Fibroblast of skin of abdomen (primary cell): ENCODE measurements at places on chromosomes 11 and 22.

DNA sequence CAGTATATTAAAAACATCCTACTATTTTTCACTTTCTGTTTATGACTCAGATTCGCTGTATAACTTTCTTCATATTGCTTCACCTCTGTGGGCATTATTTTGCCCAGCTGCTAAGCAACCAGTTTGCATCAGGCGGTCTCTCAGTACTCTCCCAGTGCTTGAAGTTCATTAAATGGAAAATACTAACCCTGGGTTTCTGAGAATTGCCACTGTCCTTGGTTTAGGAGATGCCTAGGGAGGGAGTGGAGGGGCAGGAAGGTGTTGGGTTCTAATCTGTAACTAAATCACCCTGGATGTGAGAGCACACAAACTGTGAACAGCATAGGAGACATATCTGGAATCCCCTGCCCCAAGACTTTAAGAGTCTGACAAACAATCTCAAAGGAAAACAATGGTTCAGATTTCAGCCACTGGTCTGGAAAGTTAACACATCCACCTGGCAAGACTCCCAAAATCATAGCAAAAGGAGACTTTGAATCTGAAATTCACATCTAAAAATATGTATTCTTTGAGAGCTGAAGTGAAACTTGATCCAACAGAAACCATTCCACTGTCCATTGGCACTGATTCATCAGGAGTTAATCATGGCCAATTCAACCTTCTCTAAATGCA, 540.0 kb downstream of the SOX6 start:
- peak; percentile 77 for DNase-seq

- no peak for DNase-seq
These were observed 26.3 kb upstream of the ALDH3B2 start for GRCh38 chr11:67700548-67701262.

DNA sequence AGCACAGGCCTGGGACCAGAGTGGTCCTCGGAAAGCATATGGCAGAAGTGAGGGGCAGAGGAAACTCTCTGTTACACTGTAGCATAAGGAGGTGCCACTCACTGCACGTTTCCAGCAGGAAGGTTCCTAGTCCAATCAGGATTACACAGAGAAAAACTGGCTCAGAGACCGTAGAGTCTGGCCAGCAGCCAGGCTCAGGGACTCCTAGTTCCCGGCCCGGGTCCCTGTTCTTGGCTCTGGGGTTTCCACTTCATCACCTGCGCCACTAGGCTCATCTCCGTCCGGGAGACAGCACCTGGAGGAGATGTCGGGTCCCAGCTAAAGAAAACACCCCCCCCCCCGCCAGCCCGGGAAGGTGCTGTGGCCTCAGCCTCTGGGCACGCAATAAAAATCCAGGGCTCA, 1.1 kb downstream of the TTLL12 start:
- DNase-seq: no peak

GRCh38 chr11:109051200-109051599, 370.8 kb upstream of the C11orf87 start:
- no peak for DNase-seq

- DNase-seq: no peak
These were observed 10.1 kb upstream of the NEAT1 start for GRCh38 chr11:65412271-65413076.

DNA sequence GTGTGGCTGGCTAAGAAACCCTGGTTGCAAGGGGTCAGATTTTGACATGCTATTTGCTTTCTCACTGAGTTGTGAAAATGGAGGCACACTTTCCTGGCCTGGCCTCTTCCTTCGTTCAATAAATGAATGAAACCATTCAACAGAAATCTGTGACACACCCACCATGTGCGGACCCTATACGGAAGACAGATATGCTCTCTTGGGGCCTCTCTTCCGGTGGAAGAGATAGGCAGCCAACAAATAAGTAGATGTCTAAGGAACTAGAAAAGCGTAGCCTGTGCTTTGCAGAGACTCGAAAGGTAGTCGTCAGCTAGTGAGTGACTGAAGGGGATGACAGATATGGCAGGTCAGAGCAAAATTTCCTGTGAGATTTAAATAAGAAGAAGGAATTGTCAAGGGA, 5.3 kb downstream of the KCNQ1OT1 start:
- DNase-seq: no peak

DNA sequence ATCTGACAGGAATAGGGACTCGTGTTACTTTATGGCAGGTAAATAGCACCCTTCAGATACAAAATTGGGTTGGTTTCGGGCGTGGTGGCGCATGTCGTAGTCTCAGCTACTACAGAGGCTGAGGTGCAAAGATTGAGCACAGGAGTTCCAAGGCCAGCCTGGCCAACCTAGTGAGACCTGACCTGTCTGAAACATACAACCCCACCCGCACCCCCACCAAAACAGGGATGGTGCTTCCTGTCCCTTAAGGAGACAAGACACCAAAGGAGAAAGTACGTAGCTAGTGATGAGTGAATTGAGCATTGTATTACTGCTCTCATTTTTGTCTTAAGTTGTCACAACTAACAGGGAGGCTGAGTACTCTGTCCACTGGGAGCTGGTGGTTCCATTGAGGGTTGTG, 14.1 kb downstream of the RBM4 start:
- no peak for DNase-seq

DNA sequence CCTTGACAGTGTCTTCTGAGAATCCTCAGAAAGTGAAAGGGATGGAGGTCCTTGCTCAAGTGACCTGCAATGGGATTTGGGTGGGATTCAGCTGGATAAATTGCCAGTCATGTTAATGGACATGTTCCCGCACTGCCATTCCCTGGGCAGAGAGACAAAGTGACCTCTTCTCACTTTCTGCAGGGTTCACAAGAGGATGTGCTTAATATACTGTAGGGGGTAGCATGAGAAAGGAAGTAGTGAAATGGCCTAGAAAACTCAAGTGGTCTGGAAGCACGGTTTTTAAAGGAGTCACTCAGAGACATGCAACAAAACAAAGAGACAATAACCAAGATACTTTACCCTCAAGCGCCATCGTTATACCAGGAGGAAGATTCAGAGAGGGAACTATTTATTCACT, 70.2 kb downstream of the NELL1 start:
- DNase-seq: no peak

GRCh38 chr22:30057375-30057774, 22.9 kb upstream of the HORMAD2 start:
- no peak for DNase-seq

- DNase-seq: peak; percentile 88
These were observed 72.7 kb upstream of the AKIP1 start for GRCh38 chr11:8838248-8838647.

- peak; percentile 97 for DNase-seq
These were observed 56.4 kb downstream of the MYH9 start for GRCh38 chr22:36331306-36331911.

DNA sequence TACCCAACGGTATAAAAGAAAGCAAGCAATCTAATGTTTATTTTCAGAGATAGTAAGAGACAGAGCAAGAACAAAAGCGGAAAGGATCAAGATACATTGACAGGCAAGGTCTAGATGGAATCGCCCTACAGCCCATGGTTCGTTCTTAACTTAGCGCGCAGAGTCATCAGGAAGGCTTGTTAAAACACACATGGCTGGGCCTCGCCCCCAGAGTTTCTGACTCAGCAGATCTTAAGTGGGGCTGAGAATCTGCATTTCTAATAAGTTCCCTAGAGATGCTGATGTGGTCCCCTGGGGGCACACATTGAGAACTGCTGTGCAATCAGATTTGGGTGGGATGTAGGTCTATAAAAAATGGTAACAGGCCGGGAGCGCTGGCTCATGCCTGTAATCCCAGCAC, 35.8 kb upstream of the CHRM4 start:
- DNase-seq: no peak

- no peak for DNase-seq
These were observed 183.5 kb upstream of the SORL1-AS1 start for GRCh38 chr11:121636081-121636799.

DNA sequence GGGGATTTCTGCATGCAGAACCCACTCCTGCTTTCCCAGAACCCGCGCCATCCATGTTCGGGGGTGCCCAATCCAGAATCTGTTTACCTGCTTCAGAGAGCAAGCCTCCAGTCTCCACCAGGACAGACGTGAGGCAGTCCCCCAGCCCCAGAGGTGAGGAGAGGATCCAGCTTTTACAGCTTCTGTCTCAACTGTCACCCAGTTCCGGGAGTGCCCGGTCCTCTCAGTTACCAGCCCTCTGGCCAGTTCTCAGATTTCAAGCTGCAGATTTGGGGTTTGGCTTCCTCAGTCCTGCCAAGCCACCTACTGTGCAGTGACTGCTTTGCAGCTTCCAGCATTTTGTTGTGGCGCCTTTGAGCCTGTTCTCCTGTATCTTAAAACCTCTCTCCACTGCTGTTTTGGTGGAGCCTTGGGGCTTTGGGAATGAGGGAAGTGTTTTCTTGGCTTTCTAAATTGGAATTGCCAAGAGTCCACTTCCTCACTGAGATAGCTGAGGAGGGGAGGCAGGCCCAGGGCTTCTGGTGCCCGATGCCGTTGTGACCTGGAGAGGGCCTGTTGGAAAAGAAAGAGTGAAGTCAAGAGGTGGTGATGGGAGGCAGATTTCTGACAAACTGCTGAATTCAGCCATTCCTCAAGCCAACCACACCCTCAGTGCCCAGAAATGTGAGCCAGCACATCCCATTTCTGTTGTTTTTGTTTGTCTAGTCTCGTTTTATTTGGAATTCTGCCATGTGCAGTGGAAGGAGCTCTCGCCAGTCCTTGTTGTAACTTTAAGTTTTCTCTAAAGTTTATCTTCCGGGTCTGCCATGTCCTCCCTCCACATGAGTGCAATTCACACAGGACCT, 513.4 kb downstream of the TBC1D22A start:
- no peak for DNase-seq

- DNase-seq: no peak
These were observed 59.0 kb downstream of the SYN3 start for GRCh38 chr22:32999039-32999815.

DNA sequence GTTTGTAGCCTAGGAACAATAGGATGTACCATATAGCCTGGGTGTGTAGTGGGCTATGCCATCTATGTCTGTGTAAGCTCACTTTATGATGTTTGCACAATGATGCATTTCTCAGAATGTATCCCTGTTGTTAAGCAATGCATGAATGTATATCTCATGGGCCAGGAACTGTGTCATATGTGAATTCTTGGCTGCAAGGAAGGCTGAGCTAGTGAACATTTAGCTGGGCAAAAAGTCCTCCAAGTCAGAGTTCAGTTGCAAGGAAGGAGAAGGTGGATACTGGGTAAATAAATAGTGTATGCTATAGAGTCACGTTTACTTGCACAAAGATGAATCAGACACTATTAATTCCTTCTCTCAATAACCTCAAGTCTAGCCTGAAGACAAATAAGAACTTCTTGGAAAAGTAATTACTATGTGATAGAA, 136.1 kb downstream of the EHF start:
- DNase-seq: no peak

GRCh38 chr11:120925944-120926343, 98.0 kb upstream of the TBCEL start:
- DNase-seq: no peak

DNA sequence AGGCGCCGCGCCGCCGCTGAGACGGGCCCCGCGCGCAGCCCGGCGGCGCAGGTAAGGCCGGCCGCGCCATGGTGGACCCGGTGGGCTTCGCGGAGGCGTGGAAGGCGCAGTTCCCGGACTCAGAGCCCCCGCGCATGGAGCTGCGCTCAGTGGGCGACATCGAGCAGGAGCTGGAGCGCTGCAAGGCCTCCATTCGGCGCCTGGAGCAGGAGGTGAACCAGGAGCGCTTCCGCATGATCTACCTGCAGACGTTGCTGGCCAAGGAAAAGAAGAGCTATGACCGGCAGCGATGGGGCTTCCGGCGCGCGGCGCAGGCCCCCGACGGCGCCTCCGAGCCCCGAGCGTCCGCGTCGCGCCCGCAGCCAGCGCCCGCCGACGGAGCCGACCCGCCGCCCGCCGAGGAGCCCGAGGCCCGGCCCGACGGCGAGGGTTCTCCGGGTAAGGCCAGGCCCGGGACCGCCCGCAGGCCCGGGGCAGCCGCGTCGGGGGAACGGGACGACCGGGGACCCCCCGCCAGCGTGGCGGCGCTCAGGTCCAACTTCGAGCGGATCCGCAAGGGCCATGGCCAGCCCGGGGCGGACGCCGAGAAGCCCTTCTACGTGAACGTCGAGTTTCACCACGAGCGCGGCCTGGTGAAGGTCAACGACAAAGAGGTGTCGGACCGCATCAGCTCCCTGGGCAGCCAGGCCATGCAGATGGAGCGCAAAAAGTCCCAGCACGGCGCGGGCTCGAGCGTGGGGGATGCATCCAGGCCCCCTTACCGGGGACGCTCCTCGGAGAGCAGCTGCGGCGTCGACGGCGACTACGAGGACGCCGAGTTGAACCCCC, 798 bp downstream of the BCR start:
- no peak for DNase-seq

- no peak for DNase-seq
These were observed 3.6 kb upstream of the WT1 start for GRCh38 chr11:32438866-32439489.

- DNase-seq: peak; percentile 66
These were observed at the start of gene ZPR1 for GRCh38 chr11:116787786-116788486. ZPR1 (minus strand) TSS chr11:116788023; CDS start chr11:116787990, 33 bp downstream.

GRCh38 chr11:65529475-65530156, 4.7 kb downstream of the SCYL1 start:
- DNase-seq: no peak

- DNase-seq: peak; percentile 31
These were observed 15.8 kb downstream of the PHLDB1 start for GRCh38 chr11:118623269-118623655.

GRCh38 chr22:45248832-45249561, 8.3 kb upstream of the KIAA0930 start:
- no peak for DNase-seq

GRCh38 chr11:6201481-6201880, 2.5 kb downstream of the OR52W1 start:
- DNase-seq: peak; percentile 49

GRCh38 chr11:106076919-106077608, at the start of gene KBTBD3:
KBTBD3 (minus strand) TSS chr11:106077347; CDS start chr11:106059097, 18,250 bp downstream.
- DNase-seq: peak; percentile 100

DNA sequence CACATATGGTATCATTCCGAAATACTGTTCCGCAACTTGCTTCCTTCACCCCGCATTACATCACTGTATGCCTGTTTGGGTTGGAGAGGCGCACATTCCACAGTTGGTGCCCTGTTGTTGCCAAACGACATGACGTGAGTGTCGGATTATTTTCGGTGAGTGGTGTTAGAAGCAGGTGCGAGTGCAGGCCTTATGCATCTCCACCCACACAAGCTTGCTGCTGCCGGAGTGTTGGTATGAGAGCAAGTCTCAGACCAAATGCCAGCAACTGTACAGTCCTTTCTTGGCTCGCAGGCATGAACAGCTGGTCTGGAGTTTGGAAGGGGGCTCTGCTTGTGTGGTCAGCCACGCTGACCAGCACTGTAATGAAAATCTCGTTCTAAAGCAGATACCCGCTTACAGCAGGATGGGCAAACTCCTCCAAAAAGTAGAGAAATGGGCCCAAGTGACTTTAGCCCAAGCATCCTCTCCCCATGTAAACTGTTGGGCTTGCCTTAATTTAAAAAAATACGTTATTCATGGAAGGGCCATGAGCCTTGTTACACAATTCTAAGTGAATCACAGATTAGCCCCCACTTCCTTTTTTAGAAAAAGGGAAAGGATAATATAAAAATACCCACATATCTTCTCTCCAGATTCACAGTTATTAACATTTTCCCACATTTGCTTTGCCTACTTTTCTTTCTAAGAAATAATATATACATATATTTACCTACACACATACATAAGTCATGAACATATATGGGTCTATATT, 48.7 kb upstream of the OR9Q1 start:
- DNase-seq: no peak
